ENCODE measurements at places on chromosomes 13 and 19.

DNA sequence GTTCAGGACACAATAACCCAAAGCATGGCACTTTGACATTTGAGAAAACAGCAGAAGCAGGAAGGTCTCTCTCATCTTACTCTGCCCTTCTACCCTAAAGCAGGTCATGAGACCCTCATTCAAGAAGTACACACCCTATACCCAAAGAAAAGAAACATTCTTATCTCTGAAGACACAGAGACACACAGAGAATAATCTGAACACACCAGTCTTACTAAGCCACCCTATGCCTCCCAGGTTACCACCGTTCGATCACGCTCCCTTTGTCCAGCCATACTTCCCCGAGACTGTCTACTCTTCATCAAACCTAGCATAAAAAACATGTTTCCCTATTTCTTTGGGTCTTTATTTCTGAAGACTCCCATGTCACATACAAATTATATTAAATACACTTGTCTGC, 66.5 kb upstream of the ANKRD10 start:
- DNase-seq: no peak

- no peak for DNase-seq
Measured at GRCh38 chr13:65926750-65927171, 1303.4 kb downstream of the PCDH9 start.

DNA sequence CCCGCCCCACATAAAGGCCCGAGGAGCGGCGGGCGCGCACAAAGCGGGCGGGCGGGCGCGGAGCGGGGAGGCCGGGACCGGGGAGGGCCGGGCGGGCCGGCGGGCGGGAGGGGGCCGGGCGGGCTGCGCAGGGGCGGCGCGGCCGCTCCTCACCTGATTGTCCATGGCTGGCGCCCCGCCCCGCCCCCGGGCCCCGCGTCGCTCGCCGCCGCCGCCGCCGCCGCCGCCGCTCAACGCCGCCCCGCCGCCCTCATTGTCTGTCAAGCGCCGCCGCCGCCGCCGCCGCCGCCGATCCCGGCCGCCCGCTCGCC, 200 bp downstream of the MLLT1 start:
- DNase-seq: no peak

GRCh38 chr13:39599012-39599411, 4.0 kb downstream of the LHFPL6 start:
- DNase-seq: no peak

DNA sequence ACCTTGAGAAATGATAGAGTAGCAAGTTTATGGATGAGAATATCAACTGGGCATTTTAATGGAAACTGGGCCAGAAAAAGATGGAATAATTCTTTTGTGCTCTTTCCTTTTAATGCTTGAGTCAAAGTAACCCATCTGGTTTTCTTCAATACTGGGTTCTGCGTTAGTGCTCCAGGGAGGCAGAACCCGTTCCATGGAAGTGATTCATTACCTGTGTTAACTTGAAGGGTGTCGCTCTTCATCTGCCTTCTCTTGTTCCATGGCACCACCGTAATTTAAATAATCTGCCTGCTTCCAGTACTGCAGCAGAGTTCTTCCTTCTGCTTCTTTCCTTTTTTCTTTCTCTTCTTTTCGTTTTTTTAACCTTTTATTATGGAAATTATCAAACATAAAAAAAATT, 14.7 kb upstream of the USP12 start:
- no peak for DNase-seq

DNA sequence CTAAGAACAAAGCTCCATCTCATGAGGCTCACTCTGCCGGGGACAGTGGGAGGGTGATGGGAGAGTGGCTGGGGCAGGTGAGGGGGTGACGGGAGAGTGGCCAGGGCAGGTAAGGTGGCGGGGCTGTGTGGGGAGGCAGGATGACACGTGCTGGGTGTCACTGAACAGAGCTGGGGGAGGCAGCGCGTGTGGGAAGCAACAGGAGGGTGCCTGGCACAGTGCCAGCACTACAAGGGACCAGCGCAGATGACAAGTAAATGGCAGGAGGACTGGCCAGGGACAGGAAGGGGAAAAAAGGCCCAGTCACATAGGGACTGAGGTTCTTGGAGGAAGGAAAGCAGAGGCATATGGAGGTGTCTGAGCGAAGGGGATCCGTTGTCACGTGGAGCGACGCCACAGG, 129.9 kb downstream of the RNF17 start:
- DNase-seq: no peak

GRCh38 chr13:19927117-19927748, 31.3 kb upstream of the ZMYM2 start:
- no peak for DNase-seq

- DNase-seq: no peak
Measured at GRCh38 chr13:113763254-113763653, 4.2 kb downstream of the TMEM255B start.

GRCh38 chr13:78168981-78169380, 250.3 kb upstream of the EDNRB start:
- no peak for DNase-seq

GRCh38 chr19:7808108-7808507, 21.9 kb upstream of the EVI5L start:
- no peak for DNase-seq

GRCh38 chr13:72645521-72645920, 81.9 kb downstream of the MZT1 start:
- DNase-seq: no peak

- no peak for DNase-seq
Measured at GRCh38 chr19:28196101-28196500, 1016.9 kb downstream of the UQCRFS1 start.

DNA sequence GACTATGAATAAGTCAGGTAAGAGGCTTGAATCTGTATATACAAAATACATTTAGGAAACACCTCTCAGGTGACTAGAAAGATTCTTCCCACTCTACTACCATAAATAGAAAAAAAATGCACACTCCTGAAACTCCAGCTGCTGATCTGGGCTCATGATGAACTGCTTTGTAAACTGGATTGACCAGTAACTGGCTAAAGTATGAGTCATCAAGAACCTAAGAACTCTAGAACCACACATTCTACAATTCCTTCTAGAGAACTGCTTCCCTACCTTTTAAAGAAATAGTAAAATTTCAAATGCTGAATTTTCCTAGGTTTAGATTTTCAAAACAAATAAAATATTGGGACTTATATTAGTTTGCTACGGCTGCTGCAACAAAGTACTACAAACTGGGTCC, 55.2 kb downstream of the ELF1 start:
- DNase-seq: no peak

DNA sequence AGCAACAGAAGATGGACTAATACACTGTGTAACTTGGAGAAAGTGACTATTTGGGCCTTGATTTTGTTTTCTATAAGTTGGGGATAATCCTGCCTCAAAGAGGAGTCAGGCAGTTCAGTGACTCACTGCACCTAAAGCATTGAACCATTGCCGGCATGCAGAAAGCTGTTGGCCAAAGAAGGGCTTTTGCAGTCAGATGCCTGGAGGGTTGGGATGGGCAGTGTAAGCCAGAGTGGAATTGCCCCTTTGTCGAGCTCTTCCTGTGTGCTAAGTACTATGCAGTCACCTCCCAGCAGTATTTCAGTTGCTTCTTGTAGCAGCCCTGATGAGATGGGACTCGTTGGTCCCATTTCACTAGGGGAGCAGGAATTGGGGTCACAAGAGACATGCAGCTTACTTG, 11.1 kb downstream of the ZNF473 start:
- DNase-seq: no peak

DNA sequence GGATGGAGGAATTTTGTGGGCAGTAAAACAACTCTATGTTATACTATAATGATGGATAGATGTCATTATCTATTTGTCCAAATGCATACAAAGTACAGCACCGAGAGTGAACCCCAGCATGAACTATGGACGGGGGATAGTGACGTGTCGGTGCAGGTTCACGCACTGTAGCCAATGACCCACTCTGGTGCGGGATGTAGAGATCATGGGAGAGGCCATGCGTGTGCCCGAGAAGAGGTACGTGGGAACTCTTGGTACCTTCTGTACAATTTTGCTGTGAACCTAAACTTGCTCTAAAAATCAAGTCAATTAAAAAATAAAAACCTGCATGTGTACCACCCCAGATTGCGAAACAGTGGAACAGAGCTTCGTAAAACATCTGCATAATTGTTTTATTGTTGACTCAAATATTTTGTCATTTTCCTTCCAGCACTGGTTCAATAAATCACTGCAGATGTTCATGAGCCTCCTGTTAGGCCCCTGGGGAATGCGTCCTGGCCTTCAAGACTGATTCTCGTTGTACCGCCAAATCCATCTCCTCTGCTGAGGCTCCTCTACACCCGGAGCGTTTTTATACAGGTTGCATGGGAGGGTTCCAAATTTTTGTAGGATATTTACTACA, 30.9 kb downstream of the COL4A1 start:
- no peak for DNase-seq

DNA sequence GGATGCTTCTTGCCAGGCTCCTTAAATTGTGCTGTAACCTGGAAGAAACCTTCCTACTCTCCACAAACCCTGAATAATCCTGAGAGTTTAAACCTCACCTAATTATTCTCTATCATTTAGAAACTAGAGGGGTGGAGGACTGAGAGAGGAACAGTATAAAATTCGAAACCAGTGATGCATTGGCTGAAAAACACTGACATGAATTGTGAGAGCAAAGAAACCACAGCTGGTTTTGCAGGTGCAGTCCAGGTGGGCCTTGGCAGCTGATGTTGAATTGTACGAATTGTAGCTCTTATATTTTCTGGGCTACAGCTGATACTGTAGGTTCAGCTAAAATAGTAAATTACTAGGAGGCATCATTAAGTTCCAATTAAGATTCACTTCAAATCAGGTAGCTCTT, 227.0 kb upstream of the SLITRK5 start:
- DNase-seq: no peak

GRCh38 chr19:57210381-57210780, 19.1 kb downstream of the ZNF264 start:
- DNase-seq: no peak

DNA sequence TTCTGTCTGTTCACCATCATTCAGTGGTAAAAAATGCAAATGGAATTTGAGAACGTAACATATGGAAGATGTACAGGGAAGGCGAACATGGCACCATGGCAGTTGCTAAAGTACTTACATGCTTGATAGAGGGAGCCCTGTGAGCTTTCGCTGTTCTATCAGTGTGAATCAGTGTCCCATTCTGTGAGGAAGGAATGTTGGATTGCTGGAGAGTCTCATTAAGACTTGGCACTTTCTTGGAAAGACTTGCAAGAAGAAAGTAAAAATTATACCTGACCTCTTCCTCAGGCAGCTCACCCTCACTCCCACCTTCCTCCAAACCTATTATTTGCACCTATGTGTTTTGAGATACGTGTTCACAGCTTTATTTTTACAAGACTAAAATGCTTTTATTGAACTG, 43.5 kb downstream of the FREM2 start:
- no peak for DNase-seq

GRCh38 chr19:35487656-35488182, 2.5 kb downstream of the KRTDAP start:
- DNase-seq: no peak

GRCh38 chr13:21344662-21345176, 114.4 kb downstream of the ZDHHC20 start:
- peak; percentile 65 for DNase-seq

DNA sequence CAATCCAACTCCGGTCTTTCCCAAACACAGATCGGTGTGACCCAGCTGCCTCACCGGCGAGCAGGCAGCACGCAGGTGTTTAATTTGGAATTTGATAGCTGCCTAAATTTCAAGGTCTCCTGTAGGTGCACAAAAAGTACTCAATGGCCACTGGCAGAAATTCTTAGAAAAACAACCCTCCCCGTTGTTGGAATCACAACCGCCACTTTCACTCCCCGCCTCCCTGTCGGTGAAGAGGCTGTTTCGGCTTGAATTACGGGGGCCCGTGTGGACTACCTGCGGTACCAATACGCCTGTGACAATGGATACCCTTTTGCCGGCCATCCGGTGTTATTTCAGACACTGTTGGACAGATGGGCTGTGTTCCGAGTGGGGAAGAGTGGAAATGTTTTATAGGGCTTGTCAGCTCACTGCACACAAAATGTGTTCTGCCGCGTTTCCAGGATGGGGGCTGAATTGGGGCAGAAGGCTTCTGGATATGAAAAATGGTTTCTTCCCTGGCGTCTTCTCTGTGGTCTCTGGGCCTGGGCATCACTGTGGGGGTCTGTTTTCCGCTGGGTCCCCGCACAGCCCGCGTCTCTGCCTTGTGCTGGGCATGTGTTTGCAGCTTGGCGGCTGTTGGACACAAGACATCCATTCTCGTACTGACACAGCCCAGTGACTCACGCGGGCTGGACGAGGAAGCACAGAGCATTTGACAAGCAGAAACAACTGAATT, 45.4 kb downstream of the ZIC5 start:
- DNase-seq: no peak

GRCh38 chr19:39194832-39195542, 1.8 kb upstream of the NCCRP1 start:
- DNase-seq: no peak

GRCh38 chr19:40756502-40757110, 5.6 kb downstream of the SNRPA start:
- peak; percentile 33 for DNase-seq

DNA sequence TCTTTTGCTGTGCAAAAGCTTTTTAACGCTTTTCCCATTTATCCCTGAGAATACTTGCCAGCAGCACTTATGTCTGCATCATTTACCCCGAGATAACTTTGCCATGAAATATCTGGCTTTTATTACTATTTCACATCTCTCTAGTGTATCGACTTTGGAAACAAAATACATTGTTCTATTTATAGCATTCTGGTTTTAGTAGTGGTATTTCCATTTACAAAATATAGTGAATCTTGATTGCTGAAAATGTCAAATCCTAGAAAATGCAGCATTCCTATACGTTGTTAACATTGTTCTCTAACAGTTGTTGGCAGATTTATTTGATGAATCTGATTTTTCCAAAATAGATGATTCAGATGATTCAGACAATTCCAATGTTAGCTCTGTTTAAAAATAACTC, 189.3 kb upstream of the SPRY2 start:
- no peak for DNase-seq

- no peak for DNase-seq
Measured at GRCh38 chr19:307111-307531, 15.9 kb upstream of the PLPP2 start.

- no peak for DNase-seq
Measured at GRCh38 chr19:14474827-14475226, 327 bp downstream of the PTGER1 start.

DNA sequence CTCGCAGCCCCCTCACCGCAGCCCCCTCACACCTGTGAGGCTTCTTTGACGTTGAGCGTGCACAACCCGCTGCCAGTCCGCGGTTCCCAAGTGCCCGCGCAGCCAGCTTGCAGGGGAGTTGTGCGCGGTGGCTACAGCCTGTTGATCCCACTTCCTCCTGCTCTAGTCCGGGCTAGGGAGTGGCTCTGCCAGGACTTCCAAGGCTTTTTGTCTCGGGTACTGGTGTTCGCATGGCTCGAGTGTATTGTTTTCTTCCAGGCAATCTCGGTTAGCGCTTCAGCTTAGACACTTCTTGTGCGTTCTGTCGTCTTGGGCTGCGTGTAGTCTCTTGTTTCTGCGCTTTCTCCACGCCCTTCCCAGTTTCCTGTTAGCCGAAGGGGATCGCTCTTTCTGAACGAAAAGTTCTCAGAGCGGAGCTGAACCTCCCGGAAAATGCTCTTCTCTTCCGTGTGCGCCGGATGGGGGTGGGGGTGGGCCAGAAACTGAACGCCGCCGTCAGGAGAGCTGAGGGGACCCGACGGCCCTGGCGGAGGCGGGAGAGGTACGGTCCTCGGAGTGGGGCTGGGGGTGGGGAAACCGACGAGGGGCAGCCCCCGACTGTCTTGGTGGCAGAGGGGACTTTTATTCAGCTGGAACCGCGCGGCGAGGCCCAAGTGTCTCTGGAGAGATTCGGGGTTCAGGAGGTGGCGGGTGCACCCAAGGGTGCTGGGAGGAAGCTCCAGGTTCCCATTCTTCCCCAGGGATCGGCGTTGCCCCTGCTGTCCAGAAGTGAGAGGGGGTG, 697 bp upstream of the DGKH start:
- DNase-seq: no peak

- DNase-seq: peak; percentile 73
Measured at GRCh38 chr19:48152551-48152950, 17.6 kb downstream of the LIG1 start.

All from naive thymus-derived CD8-positive, alpha-beta T cell (primary cell).